ENCODE measurements at places on chromosomes 5 and 9.

- DNase-seq, result peak; percentile 49
Observed at GRCh38 chr5:9498541-9499497, 47.1 kb downstream of the SEMA5A start.

- no peak for DNase-seq
Observed at GRCh38 chr5:120599576-120599975, 135.5 kb downstream of the PRR16 start.

GRCh38 chr5:111753884-111754589 is 3.0 kb downstream of the NREP start:
- no peak for DNase-seq

DNA sequence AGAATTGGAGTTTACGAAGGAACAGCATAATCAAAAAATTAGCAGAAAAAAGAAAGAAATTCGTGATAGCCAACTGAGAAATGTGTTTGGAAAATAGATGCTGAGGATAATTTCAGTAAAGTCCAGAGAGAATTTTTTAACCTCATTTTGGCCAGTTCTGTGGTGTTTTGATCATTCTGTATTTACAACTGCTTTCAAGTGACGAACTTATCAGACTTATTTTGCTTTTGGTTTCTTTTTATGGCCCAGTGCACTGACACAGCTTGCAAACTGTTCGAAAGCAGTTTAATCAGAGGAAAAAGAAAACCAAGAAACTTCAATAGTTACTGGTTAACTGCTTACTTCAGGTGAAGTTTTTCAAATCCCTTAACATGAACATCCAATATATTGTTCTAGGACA is 1.9 kb downstream of the SDHA start:
- no peak for DNase-seq
